ENCODE measurements at places on chromosomes 3 and 15. TPM values are rescaled to one million over a fixed set of nuclear protein-coding genes. Genes with fewer than 3 reads are reported as not detected.

DNA sequence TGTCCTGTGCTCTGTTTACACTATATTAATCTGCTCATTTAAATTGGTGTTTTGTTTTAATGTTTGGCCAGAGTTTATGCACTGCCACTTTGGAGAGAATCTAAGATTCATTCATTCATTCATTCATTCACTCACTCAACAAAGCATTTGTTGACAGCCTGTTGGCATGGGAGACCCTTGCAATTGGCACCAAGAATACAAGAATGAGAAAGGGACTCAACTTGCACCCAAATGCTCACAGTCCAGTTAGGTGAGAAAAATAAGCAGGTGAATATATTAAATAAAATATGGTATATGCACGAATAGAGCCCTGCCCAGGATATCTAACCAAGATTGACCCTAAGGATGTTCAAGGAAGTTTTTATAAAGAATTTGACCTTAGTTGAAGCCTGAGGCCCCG, 80.4 kb downstream of the TGFBR2 start:
- no peak for DNase-seq

DNA sequence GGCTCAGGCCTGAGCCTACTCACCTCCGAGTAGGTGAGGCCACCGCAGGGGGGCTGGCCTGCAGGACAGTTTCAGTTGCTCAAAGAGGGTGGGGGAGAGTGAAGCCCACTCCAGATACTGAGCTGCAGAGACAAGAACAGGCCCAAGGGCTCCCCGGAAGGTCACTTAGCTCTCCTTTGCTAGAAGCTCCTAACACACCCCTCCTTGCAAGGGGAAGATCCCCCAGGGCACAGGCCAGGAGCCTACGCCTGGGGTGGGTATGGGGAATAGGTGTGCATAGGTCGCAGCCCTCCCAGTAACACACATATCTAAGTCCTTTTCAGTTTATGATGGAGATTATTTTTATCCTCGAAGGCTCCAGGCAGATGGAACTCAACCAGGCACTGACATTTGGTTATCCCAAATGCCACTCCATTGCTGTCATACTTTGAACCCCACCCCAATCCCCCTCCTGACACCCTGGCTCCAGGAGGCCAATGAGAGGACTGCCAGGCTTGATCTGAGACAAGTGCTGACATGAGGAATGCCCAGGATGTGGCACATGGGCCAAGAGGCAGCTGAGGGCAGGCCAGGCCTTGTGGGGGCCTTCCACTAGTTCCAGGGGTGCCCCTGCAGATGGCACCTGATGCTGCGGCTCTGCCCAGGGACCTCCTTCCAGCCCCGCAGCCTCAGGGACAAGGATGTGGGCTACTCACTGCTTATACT, 1.1 kb upstream of the MUSTN1 start:
- DNase-seq = no peak

The GOLGA8S gene
- total RNA-seq = not detected

The SCG3 gene
- total RNA-seq = not detected

The ADPRH gene
- not detected for total RNA-seq

The HTR3E gene
- not detected for total RNA-seq

The SMCO1 gene
- total RNA-seq = 0.14 TPM

The IL20RB gene
- 1.1 TPM for total RNA-seq
